Karpas-422 (cell line): ENCODE measurements at places on chromosomes 4 and X. TPM values are rescaled to one million over a fixed set of nuclear protein-coding genes. Genes with fewer than 3 reads are reported as not detected.

GRCh38 chrX:1649621-1650020 is 34.8 kb downstream of the ASMT start:
- H3K4me1 ChIP-seq, result peaks cover 7% of the 10 kb centered on the region
- no peak overlapping the region for H3K27ac ChIP-seq
- peak; percentile 22 for DNase-seq
- no peak overlapping the region for H3K4me3 ChIP-seq
- no peaks in the 10 kb centered on the region for H3K36me3 ChIP-seq

DNA sequence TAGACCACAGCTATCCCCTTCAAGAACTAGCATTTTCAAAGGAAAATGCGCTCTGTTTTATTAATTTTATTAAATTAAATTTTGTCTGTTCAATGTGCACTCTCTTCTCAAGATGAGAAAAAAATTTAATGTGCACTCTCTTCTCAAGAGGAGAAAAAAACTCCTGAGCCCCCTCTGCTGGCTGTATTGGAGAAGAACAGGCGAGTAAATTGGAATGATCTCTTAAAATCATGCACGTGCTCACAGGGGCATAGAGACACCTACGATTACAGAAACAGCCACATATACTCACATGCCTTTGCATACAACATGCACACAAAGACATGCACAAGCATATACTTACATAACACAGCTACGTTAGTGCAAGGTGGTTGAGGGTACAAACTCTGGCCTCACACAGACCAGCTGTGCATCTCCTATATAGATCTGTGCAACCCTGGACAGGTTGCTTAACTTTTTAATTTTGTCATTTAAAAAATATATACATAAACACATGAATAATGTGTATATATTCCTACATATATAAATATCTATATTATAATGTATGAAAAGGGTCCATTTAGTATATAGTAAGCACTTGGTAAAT is 176.2 kb upstream of the CXorf66 start:
- H3K36me3 ChIP-seq, result no peaks in the 10 kb centered on the region
- no peak overlapping the region for H3K4me3 ChIP-seq
- no peak overlapping the region for H3K27ac ChIP-seq
- peak; percentile 79 for DNase-seq

Gene SMIM10
- not detected in 2 replicates for total RNA-seq

Gene GPC3
- not detected in 2 replicates for total RNA-seq

Gene FDCSP
- not detected in 2 replicates for total RNA-seq
